ENCODE measurements at places on chromosomes 7 and 10. TPM values are rescaled to one million over a fixed set of nuclear protein-coding genes. Genes with fewer than 3 reads are reported as not detected.

OR2F2 gene
- total RNA-seq, result not detected

INHBA gene
- total RNA-seq, result 1.0 TPM

AHCYL2 gene
- total RNA-seq, result 14.7 TPM

RADIL gene
- total RNA-seq, result 0.16 TPM

RP9 gene
- 18.6 TPM for total RNA-seq

Measured in activated T-helper 2 cell treated with anti-CD3 and anti-CD28 coated beads, Interferon-gamma antibody, Interleukin-2, Interleukin-4, amounts not matched to agents 10 μg/mL and 5 μg/mL and 100 μg/mL, durations not matched to agents 14 hours and 24 hours and 36 hours (primary cell).